Mesothelial cell of epicardium (in vitro differentiated cells): ENCODE measurements at places on chromosomes 1 and 21.
A peak's percentile ranks its signal among the peaks of the same experiment; 100 is the strongest.

DNA sequence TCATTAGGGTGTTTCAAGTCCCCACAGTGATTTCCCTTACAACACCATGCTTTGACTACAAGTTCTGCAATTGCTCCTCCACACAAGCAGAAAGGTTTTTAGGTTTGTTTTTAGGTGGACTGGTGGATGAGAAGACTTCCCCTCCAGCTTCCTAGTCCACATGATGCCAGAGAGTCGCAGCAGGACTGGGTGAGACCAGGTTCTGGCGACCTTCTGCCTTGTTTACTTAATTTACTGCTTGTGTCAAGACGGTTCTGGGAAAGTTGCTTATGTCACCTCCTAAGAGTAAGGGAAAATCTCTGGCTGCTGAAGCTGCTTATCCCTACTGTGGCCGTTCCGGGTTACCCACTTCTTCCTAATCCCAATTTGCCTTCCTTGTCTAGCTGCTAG lies 76.4 kb downstream of the GLUL start:
- no peak for DNase-seq

GRCh38 chr1:32204943-32205361 lies 519 bp upstream of the IQCC start:
- no peak for DNase-seq

GRCh38 chr1:67359592-67359991 lies 51.9 kb downstream of the IL12RB2 start:
- DNase-seq: no peak

DNA sequence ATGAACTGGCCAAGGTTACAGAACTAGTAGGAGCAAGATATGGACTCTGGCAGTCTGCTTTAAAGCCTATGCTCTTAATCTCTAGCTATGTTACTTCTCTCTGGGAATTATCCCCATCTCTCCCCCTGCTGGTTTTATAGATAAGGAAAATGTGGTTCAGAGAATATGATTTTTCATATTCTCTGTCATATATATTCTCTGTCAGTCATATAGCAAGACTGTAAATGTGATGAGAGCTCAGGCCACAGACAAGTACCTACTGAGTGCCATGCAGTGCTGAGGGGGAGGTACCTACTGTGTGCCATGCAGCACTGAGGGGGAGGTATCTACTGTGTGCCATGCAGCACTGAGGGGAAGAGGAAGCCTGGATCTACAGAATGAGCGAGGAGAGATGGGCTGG lies 220.3 kb upstream of the FGGY start:
- no peak for DNase-seq

GRCh38 chr1:108780937-108781574 lies 34.6 kb downstream of the STXBP3 start:
- DNase-seq: no peak

GRCh38 chr1:3053986-3054385 lies 15.0 kb upstream of the PRDM16 start:
- no peak for DNase-seq

DNA sequence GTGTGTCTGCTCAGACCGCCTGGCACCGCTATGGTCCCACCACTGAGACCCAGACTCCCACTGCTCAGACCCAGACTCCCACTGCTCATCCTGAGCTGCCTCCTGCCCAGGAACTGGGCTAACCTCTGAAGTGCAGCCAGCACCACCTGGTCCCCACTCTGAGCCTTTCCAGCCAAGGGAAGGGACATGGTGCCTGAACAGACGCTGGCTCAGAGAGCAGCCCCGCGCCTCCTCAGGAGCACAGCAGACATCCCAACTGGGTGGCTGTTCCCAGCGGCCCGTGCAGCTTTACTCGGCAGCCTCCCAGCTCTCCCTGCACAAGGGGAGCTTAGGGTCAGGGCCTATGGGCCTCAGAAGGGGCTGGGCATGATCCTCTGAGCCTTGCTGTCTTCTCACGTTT lies 27.8 kb upstream of the CNTN2 start:
- DNase-seq: no peak

DNA sequence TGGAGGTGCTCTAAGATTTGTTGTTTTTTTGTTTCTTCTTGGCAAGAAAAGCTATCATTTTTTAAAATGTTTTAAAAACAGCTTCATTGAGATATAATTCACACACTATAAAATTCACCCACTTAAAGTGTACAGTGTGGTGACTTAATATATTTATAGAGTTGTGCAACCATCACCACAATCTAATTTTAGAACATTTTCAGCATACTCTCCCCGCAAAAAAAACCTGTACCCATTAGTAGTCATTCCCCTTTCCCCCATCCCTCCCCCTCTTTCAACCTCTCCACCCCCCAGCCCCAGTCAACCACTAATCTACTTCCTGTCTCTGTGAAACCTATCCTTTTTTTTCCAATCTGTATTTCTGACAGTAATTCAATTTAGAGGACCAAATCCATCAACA lies 30.6 kb downstream of the ZC3H11B start:
- no peak for DNase-seq

GRCh38 chr1:13469343-13469742 lies 44.5 kb downstream of the LRRC38 start:
- DNase-seq: no peak

GRCh38 chr1:37570528-37571334 lies 14.0 kb downstream of the DNALI1 start:
- DNase-seq: no peak

- no peak for DNase-seq
Observed at GRCh38 chr1:205442051-205442725, 13.7 kb downstream of the BLACAT1 start.

- DNase-seq: no peak
Observed at GRCh38 chr1:22105611-22106207, 37.2 kb downstream of the WNT4 start.

- no peak for DNase-seq
Observed at GRCh38 chr1:34186741-34187494, 10.2 kb downstream of the C1orf94 start.

DNA sequence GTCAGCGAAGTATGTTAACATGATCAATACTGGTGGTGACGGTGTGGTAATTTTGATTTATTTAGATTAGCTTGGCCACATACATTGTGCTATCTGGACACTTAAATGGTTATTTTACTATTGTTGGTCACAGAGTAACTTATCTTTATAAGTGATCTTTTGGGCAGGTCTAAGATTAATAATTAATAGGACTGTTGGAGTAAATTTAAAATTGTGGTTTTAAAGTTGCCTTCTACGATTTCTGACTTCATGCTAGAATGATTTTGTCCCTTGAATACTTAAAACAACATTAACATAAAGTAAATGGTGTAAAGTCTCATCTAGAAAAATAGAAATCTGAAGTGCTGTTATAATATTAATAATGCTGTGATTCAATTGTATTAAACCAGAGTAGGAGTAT lies 14.7 kb downstream of the SRRM1 start:
- DNase-seq: no peak

- DNase-seq: no peak
Observed at GRCh38 chr1:45906883-45907282, 103.5 kb downstream of the MAST2 start.

DNA sequence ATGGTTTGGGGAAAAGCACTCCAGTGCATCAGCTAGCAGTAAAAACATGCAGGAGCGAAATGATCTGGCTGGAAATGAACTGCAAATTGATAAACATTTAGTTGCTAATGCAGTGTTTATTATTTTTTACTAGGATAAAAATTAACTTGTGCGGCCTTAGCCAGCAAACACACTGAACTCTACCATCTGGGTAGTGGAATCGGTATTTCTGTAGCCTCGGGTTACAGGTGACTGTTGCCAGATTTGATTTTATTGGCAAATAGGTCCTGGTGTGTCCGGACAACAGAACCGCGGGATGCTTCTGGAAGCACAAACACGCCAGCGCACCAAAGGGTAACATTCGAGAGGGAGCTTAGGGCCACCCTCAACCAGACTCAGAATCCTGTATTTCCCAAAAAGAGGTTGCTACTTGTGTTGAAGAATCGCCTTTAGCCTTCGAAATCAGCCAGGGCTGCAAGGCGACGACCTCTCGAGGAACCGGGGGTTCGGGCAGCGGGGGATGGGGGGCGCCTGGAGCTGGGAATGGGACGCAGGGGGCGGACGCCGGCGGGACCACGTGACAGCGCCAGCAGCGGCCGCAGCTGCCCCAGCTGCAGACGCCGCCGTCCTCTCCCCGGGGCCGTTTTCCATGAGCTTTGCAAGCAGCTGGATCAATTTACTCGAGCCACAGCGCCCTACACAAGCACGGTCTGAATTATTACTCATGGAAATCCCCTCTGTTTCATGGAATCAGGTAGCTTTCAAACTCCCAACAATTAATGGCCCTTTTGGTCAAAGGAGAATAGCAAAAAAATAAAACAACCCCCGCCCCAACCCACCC lies 158.8 kb downstream of the TOMM20 start:
- DNase-seq: no peak

- no peak for DNase-seq
Observed at GRCh38 chr1:225944951-225945350, 3.9 kb upstream of the LEFTY2 start.

GRCh38 chr1:207863893-207864535 lies 46.9 kb downstream of the CD34 start:
- no peak for DNase-seq

GRCh38 chr1:33497410-33497809 lies 25.0 kb downstream of the ZSCAN20 start:
- DNase-seq: no peak

DNA sequence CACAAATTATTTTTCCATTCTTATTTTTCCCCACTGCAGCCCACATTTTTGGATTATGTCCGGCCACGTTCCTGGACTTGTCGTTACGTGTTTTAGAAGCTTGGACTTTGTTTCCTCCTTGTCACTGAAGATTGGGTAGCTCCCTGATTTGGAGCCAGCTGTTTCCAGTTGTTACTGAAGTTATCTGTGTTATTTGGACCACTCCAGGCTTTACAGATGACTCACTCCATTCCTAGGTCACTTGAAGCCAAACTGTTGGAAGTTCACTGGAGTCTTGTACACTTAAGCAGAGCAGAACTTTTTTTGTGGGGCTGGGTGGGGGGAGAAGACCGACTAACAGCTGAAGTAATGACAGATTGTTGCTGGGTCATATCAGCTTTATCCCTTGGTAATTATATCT lies 12.2 kb upstream of the AXDND1 start:
- no peak for DNase-seq

- no peak for DNase-seq
Observed at GRCh38 chr1:9293533-9294404, 1.1 kb downstream of the SPSB1 start.

- no peak for DNase-seq
Observed at GRCh38 chr1:36782085-36782484, 252.2 kb downstream of the GRIK3 start.

DNA sequence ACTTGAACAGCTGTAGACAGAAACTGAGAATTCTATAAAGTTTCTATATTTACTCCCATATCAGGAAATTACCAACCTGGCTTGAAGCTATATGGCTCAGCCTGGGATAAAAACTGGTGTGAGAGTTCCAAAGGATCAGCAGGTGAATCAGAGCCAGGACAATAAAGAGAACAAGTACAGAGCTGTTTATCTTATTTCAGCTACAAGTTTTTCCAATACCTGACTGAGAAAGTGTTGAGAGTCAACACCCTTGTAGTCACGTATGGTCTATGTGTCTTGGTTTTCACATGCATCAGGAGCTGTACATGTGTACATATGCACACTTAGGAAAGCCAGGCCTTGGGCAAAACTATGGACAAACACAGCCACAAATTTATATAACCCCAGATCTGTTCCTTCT lies 40.7 kb upstream of the CXADR start:
- no peak for DNase-seq

DNA sequence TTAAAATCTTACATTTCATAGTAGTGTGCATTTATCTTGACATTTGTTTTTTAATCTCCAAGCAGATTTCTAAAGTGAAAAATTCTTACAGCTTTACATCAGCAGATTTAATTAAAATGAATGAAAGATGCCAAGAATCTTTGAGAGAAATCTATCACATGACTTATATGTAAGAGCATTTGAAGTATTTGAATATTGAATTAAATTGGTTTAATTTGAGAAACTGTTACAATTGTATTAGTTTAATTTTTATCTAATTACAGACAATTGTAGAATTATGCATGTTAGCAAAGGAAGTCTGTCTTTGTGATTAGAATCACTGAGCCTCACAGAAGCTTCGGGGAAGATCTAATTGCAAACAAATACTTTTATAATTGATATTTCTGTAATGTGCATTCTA lies 52.2 kb downstream of the ASB17 start:
- no peak for DNase-seq

GRCh38 chr1:67561704-67562113 lies 123.3 kb upstream of the GADD45A start:
- peak; percentile 90 for DNase-seq

DNA sequence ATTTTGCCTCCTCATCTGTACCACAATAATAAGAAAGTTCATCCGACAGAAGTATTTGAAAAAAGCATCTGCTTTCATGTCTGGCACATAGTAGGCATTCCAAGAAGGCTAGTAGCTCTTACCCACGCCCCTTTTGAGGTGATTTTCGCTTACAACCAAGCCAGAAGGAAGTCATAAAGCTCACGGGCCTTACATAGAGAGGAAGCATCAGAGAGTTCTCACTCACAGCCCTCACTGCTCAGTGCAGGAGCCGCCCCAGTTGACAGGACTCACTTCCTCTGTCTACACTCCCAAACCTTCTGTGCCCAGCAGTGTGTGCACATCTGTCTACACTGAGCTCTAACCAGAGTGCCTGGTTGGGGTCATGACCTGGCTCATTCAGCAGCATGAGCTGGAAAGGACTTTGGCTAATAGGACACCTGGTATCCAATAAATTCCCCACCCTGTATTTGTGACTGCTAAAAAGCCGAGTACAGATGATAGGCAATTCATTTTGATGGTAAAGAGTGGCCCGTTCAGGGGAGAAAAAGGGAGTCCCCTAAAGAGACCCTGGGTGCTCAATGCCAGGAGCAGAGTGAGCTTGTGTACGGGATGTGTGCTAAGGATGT lies 36.8 kb upstream of the DUSP10 start:
- DNase-seq: no peak

DNA sequence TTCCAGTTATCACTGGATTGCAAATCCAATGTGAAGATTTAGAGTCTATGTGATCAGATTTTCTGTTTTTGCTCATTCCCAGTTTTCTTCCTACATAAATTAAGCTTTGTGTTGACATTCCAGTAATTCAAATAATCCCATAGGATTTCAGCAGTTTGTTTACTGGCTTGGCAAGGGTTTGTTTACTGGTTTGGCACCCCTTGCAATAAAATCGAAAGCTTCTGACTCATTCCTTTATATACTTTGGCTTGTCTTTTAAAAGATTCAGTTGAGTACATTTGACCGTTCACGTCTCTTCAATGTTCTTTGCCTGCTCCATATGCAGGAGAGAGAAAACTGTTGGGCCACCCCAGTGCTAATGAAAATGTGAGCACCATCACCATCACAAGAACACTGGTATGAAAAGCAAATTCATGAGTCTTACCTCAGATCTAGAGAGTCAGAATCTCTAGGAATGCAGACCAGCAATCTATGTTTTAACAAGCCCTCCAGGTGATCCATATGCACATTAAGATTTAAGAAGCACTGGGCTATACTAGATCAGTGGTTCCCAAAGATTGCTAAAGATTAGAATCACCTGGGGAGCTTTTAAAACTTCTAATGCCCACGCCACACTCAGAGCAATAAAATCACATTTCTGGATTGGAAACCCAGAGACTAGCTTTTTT lies 32.8 kb downstream of the ZC3H11B start:
- no peak for DNase-seq

GRCh38 chr1:93699049-93699384 lies 17.4 kb upstream of the BCAR3 start:
- no peak for DNase-seq
